Pulmonary artery endothelial cell (primary cell): ENCODE measurements at places on chromosomes 2 and 18. TPM values are rescaled to one million over a fixed set of nuclear protein-coding genes. Genes with fewer than 3 reads are reported as not detected.

Gene REEP1
- total RNA-seq: 0.25 and 0.26 TPM in 2 replicates

Gene UNC50
- total RNA-seq: 38.3 and 41.6 TPM in 2 replicates

Gene MAIP1
- 27.1 and 30.3 TPM in 2 replicates for total RNA-seq

Gene SMYD1
- not detected in 2 replicates for total RNA-seq

Gene KYNU
- total RNA-seq: 0.07 and 0.11 TPM in 2 replicates

Gene SCG2
- not detected in 2 replicates for total RNA-seq

Gene CCDC141
- total RNA-seq: under 0.01 TPM in 1 of 2 replicates, not detected in the other

Gene REG1B
- total RNA-seq: not detected in 2 replicates

Gene PRKAG3
- not detected in 2 replicates for total RNA-seq
